ENCODE measurements at places on chromosomes 3 and 15.

GRCh38 chr3:63911509-63911872 is 692 bp downstream of the SCAANT1 start:
- DNase-seq: no peak
- peak overlapping the region; percentile 63 for H3K4me3 ChIP-seq
- H3K36me3 ChIP-seq: no peaks in the 10 kb centered on the region
- H3K4me1 ChIP-seq: peaks cover 12% of the 10 kb centered on the region
- H3K27ac ChIP-seq: peak overlapping the region; percentile 77

DNA sequence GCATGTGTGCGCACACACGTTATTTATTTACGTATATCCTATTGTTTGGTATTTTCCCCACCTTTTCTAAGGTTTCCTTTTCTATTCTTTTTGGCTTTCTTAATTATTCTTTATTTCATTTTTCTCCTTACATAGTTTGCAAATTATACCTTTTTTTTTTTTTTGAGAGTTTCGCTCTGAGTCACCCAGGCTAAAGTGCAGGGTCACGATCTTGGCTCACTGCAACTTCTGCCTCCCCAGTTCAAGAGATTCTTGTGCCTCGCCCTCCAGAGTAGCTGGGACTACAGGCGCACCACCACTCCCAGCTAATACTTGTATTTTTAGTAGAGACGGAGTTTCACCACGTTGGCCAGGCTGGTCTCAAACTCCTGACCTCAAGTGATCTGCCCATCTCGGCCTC is 20.0 kb upstream of the CILP start:
- no peaks in the 10 kb centered on the region for H3K4me1 ChIP-seq
- DNase-seq: no peak
- no peak overlapping the region for H3K4me3 ChIP-seq
- H3K27me3 ChIP-seq: no peaks in the 10 kb centered on the region
- no peak overlapping the region for H3K27ac ChIP-seq

GRCh38 chr3:102176333-102177050 is 258.3 kb upstream of the ZPLD1 start:
- no peak for DNase-seq
- 0 out of 2 replicates have a peak, but pooled peaks cover 2% of the 10 kb centered on the region for H3K4me1 ChIP-seq
- H3K36me3 ChIP-seq: no peaks in the 10 kb centered on the region
- H3K27me3 ChIP-seq: no peaks in the 10 kb centered on the region
- H3K27ac ChIP-seq: no peak overlapping the region

- H3K27me3 ChIP-seq: no peaks in the 10 kb centered on the region
- no peaks in the 10 kb centered on the region for H3K36me3 ChIP-seq
- H3K4me1 ChIP-seq: no peaks in the 10 kb centered on the region
- no peak overlapping the region for H3K4me3 ChIP-seq
- no peak for DNase-seq
These were observed 304.4 kb upstream of the TGFBR2 start for GRCh38 chr3:30302027-30302426.

DNA sequence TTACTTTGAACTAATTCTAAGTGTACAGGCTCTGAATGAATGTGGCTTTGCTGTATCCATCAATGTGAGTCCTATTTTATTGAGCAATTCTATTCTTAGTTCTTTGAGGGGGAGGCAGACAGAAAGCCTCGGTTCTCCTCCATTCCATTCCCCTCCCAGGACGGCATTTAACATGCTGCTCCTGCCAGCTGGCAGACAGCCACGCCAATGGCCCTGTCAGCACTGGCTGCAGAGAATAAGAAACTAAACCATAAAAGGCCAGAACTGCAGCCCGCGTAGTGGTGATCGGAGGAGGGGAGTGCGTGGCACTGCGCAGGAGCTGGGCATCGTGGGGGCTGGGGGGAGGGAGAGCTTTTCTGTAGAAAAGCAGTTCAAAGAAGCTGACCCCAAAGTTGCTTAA is 76.0 kb upstream of the HACD2 start:
- no peaks in the 10 kb centered on the region for H3K4me1 ChIP-seq
- H3K4me3 ChIP-seq: no peak overlapping the region
- DNase-seq: no peak
- no peaks in the 10 kb centered on the region for H3K27me3 ChIP-seq

DNA sequence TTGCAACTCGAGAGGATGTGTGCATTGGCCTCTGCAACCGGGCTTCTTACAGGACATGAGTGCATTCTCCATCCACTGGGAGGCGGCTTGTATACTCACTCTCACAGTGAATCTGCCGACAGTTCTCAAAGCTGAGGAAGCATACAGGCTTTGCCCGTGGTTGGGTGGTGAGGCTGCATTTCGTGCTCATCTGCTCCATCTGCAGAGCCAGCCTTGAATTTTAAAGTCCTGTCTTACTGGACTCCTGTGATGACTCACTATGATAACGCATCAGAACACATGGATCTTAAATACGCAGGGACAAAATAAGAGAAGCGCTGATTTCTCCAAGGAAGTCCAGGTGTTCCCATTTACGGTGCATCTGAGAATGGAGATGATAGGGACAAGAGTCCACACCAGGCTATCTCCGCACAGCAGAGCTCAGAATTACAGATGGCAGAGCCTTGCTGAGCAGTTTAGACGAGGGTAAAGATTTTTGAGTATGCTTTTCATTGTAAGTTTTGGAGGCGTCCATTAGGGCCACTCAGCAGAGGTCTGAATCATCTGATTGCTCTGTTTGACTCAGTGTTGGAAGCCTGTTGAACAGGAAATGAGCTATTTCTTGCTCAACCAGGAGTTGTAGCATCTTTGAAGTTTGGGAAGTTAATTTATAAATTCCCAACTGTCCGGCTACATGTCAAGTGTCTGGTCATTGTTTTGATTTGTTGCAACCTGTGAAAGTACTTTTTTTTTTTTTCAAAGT is 87.1 kb downstream of the GABRG3 start:
- no peak overlapping the region for H3K4me3 ChIP-seq
- no peak overlapping the region for H3K27ac ChIP-seq

DNA sequence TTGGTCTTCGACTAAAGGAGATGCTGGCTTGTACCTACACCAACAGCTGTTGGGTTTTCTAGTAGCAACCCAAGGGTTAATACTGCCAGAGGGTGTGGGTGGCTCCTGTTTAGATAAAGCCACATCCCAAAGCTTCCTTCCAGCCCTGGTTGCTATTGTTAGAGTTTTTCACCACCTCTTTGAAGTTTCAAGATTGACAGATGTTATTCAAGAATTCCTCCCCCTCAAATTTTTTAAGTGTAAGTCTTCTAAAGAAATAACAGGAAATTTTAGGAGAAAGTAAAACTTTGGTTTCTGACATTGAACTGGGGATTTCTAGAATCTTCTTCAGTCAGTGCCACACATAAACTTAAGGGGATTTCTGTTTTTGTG is 60.9 kb downstream of the TGFBR2 start:
- no peaks in the 10 kb centered on the region for H3K27me3 ChIP-seq
- peak overlapping the region; percentile 48 for H3K27ac ChIP-seq
- peaks cover 3% of the 10 kb centered on the region for H3K4me1 ChIP-seq
- DNase-seq: no peak
- 0 out of 2 replicates have a peak, but pooled peaks cover 3% of the 10 kb centered on the region for H3K36me3 ChIP-seq

DNA sequence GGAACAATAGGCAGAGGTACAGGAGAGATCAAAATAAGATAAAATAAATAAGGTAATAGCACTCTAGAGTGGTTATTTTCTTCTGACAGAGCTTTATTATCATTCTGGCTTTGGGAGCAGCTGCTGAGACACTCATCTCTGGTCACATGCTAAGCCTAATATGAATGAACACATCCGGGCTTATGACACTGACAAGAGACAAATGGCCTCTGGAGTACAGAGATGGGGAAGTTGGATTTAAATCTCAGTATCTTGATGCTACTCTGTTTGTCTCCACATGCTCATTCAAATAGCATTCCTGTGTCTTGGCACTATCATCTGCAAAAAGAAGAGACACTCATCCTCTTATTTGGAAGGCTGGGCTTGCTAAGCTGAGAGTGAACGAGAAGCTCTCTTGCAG is 55.6 kb downstream of the TMEM45A start:
- H3K4me1 ChIP-seq: no peaks in the 10 kb centered on the region
- H3K4me3 ChIP-seq: no peak overlapping the region
- DNase-seq: no peak
- H3K36me3 ChIP-seq: no peaks in the 10 kb centered on the region
- H3K27ac ChIP-seq: no peak overlapping the region

GRCh38 chr15:50764461-50765194 is 878 bp downstream of the SPPL2A start:
- no peaks in the 10 kb centered on the region for H3K27me3 ChIP-seq
- H3K4me3 ChIP-seq: peak overlapping the region; percentile 77
- H3K4me1 ChIP-seq: peaks cover 14% of the 10 kb centered on the region
- DNase-seq: no peak
- H3K27ac ChIP-seq: peak overlapping the region; percentile 98

- no peak overlapping the region for H3K27ac ChIP-seq
- no peak overlapping the region for H3K4me3 ChIP-seq
- no peaks in the 10 kb centered on the region for H3K27me3 ChIP-seq
These were observed 123.0 kb downstream of the FAM43A start for GRCh38 chr3:194808640-194809097.

DNA sequence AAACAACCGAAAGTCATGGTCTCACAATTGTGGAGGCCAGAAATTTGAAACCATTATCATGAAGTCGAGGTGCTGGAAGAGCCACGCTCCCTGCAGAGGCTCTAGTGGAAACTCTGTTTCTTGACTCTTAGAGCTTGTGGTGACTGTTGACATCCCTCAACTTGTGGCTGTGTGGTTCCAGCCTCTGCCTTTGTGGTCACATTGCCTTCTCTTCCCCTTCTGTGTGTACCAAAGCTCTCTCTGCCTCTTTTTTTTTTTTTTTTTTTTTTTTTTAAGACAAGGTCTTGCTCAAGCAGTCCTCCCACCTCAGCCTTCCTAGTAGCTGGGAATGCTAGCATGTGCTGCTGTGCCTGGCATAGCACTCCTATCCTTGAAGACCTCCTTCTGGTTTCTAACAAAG is 48.7 kb upstream of the CRTC3 start:
- no peak overlapping the region for H3K27ac ChIP-seq
- peaks cover 10% of the 10 kb centered on the region for H3K4me1 ChIP-seq
- H3K27me3 ChIP-seq: no peaks in the 10 kb centered on the region
- peaks cover 45% of the 10 kb centered on the region for H3K36me3 ChIP-seq
- DNase-seq: no peak

- no peak for DNase-seq
- H3K4me3 ChIP-seq: no peak overlapping the region
- no peak overlapping the region for H3K27ac ChIP-seq
- H3K36me3 ChIP-seq: no peaks in the 10 kb centered on the region
These were observed 2.0 kb upstream of the JMJD7 start for GRCh38 chr15:41825572-41826535.

GRCh38 chr15:75811626-75812025 is 31.6 kb upstream of the UBE2Q2 start:
- H3K36me3 ChIP-seq: no peaks in the 10 kb centered on the region
- H3K4me1 ChIP-seq: no peaks in the 10 kb centered on the region

- no peak overlapping the region for H3K27ac ChIP-seq
- DNase-seq: no peak
- no peak overlapping the region for H3K4me3 ChIP-seq
- H3K36me3 ChIP-seq: no peaks in the 10 kb centered on the region
These were observed 38.4 kb upstream of the SLC25A36 start for GRCh38 chr3:140903196-140903595.

GRCh38 chr15:69574506-69574905 is 121.9 kb downstream of the RPLP1 start:
- DNase-seq: no peak
- H3K4me1 ChIP-seq: peaks cover 24% of the 10 kb centered on the region
- no peak overlapping the region for H3K4me3 ChIP-seq
- H3K27me3 ChIP-seq: no peaks in the 10 kb centered on the region
- peak overlapping the region; percentile 54 for H3K27ac ChIP-seq

DNA sequence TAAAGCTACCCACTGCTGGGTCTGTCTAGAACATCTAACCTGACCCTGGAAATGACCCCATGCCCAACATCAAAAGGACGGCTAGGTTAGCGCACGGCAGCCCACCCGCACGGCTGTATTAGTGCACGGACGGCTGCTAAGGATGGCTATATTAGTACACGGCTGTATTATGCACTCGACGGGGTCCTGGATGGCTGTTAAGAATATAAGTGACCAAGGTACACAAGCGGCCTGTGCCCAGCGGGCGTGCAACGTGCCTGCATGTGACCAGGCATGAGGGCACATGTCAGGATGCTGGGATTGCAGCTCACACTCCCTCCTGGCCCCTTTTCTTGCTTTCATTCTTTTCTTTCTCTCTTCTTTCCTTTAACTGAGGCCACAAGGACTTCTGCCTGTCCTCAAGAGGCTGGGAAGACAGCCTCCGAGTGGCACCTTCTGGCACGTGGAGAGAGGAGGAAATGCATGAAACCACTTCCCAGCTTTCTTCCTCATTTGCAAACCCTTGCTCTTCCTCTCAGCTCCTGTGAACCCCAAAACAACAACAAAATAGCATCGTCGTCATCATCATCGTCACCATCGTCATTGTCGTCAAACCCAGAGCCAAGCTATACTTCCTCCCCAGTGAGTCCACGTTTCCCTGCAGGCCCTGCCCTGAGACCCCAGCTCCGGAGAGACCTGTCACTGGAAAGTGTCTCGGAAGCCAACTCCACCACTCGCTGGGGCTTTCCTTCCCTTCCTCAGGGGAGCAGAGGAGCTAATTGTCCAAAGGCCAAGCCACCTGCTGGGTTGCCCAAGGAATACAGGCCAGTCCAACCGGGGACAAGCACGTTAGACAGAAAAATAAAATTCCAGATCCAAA is 101.8 kb downstream of the CHSY1 start:
- DNase-seq: no peak
- H3K4me3 ChIP-seq: no peak overlapping the region
- no peaks in the 10 kb centered on the region for H3K36me3 ChIP-seq

GRCh38 chr3:51686512-51687215 is 15.6 kb downstream of the TEX264 start:
- H3K27ac ChIP-seq: no peak overlapping the region
- DNase-seq: no peak
- no peaks in the 10 kb centered on the region for H3K27me3 ChIP-seq
- H3K4me1 ChIP-seq: no peaks in the 10 kb centered on the region
- H3K36me3 ChIP-seq: no peaks in the 10 kb centered on the region

DNA sequence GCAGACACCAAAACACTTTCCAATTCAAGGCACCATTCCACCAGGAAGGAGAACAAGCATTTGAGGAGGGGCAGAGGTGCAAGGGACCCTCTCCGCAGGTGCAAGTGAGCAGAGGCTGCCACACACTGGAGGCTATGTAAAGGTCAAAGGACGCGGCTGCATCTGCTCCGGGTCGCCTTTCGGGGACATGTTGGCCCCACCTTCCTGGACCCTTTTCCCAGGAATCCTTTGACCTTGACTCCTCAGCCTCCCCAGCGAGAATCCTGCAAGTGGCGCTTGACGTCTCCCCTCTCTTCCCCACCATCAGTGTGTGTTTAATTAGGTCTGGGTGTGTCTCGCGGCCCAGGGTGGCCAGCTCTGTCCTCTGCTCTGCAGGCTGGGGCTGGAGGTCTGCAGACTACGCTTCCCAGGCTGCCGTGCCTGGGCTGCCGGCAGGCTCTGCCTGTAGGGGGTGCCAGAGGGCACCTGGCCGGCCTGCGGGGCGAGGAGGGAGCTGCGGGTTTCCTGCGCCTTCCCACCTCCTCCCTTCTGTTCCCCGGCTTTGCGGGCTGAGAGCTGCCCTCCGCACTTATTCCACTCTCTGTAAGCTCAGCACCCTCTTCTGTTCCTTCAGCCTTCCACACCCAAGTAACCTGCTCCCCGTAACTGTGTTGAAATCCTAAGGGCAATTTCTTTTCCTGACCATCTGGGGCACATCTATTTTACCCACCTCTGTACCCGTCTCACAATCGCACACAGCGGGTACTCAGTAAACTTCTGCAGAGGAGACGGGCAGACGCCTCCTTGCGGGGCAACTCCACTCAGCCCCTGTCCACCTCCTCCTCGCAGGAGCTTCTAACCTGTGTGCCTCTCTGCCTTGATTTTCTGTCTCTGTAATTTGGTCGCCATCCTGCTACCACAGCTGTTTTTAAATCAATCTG is 129.8 kb downstream of the NSMCE3 start:
- no peaks in the 10 kb centered on the region for H3K27me3 ChIP-seq
- H3K36me3 ChIP-seq: no peaks in the 10 kb centered on the region
- DNase-seq: no peak
- no peak overlapping the region for H3K27ac ChIP-seq
